ENCODE measurements at places on chromosomes 6 and 20.

- no peak for DNase-seq
Measured at GRCh38 chr6:20379231-20379630, 22.4 kb upstream of the E2F3 start.

- peak; percentile 48 for DNase-seq
Measured at GRCh38 chr6:17178754-17179529, 77.1 kb downstream of the STMND1 start.

DNA sequence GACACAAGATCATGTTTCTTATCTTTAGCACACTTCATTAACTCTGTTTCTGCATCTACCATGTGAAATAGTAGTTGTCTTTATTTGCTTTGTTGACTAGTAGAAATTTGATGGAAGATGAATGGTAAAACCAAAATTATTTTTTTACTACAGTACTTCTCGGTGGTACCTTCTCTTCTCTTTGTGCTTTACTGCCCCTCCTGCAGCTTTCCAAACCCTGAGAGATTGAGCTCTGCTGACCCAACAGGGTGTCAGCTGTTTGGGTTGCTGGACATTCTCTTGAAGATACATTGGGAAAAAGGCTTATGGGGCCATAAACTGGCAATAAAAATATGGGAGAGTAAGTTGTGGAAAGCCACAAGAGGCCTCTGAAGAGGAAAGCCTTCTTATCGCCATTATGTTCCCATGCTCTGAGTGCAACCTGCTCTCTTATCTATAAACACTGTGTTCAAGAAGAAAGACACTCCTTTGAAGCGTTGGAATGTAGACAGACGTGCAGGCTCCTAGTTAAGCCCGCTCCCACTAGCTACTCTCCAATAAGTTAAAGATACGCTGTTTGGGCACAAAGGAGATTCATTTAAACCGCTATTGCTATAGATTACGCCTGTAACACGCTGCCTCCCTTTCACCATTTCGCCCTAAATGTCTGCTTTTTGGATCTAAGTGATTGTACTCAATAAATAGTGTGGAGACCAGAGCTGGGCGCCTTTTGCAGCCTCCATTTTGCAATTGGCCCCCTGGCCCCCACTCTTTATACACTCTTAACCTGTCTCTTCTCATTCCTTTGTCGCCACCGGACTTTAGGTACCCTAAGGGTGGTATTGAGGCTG, 60.1 kb upstream of the PRSS16 start:
- no peak for DNase-seq

DNA sequence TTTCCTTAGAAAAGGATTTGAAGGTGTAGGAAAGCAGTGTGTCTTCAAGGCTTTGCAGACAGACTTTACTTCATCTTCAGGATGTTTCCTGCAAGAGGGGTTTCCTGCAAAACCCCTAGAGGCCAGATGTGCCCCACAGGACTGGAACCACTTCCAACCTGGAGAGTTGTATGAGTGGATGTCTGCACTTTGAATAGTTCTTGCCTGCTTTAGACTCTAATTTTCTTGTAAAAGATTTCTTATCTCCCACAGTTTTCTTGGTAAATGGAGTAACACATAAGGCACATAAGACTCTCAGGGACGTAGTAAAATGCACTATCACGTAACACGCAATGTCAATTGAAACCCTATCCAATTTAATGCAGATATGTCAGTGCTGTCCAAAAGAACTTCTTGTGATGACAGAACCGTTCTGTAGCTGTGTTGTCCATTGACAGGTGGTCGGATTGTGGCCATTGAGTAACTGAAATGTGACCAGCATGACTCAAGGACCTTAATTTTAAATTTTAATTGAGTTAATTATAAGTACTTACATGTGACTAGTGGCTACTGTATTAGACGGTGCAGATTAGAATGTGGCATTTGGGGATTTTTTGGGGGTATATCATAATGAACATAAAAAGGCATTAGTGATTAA, 118.7 kb downstream of the JARID2 start:
- no peak for DNase-seq

DNA sequence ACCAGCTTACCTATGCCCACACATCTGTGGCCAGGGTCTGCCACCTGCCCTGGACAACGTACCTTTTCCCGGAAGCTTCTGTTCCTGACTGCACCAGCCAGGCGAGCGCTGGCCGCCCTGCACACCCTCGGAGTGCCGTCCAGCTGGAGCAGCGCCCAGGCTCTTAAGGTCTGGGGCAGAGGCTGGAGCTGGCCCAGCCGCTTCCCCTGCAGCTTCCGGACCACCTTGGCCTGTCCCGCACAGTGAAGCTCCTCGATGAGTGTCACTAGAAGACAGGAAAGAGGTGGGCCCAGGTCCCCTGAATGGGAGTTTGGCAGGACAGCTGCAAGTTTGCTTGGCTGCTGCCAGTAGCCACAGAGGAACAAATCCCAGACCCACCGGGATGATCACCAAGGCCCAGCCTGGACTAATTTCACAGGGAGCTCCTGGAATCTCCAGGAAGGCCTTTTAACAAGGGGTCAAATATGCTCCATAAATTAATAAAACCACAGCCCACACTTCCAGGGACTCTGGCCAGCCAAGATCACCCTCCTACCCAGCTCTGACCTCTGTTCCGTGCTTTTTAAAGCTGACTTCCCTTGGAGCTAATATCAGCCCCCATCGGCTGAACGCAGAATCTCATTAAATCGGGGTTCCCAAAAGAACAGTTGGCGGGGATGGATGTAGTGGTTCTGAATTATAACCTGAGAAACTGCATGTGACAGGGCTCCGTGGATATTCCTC, 82.3 kb downstream of the PTPN1 start:
- no peak for DNase-seq

GRCh38 chr20:23290761-23291574, 59.6 kb upstream of the NXT1 start:
- no peak for DNase-seq

DNA sequence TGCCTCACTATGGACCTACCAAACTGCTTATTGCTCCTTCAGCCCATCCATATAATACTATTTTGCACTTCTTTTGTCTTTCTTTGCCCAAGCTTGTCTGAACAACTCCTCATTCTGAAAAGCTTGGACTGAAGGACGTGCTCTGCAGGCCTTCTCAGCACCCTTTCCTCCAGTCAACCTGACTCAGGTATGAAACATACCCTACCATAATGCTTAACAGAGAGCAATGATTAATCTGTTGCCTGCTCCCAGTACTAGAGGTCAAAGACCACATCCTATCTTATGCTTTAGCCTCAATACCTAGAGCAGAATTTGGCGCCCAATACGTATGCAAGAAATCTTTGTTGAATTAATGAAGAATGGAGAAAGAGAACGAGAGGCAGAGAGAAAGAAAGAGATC, 55.2 kb downstream of the ATXN1 start:
- no peak for DNase-seq

DNA sequence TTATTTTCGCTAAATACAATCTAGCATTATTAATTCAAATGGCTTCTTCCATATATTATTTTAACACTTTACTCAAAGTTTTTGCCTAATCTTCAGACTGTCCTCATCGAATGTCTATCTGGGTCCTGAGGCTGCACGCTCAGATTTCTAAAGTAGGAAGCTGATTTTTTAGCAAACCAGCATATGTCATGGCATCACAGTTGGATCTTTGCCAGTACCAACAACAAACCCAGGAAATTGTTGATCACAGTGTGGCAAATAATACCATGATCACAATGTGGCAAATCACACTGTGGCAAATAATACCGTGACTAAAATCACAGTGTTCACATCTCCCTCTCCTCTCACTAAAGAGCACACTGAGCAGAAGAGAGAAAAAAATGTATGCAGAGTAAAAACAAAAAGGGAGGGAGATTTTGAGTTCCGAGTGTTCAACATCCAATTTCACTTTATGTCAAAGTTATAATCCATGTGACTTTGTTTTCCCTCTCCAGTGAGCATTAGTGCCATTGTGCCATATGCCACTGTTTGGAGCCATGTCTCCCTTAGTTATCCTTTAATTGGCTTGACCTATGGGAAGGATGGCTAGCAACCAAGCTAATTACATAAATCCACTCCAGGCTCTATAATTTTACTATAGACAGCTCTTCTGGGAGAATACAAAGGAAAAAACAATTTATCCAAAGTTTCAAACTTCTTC, 1059.6 kb downstream of the HACE1 start:
- DNase-seq, result no peak

- no peak for DNase-seq
Measured at GRCh38 chr20:48407710-48408109, 420.1 kb downstream of the PREX1 start.

DNA sequence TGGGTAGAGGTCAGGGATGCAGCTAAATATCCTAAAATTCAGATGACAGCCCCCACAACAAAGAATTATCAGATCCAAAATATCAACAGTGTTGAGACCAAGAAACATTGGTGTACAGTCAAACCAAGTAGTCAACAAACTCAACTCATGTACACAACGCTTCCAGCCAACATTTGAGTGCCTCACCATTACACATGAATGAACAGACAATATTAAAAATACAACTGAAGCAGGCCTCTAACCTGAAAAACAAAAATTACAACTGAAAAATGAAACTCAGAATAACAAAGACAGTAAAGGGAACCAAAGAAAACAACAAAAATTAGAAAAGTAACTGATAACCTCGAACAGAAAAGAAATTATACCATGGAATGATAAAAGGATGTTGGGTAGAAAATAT, 46.2 kb downstream of the HACE1 start:
- no peak for DNase-seq

- DNase-seq, result no peak
Measured at GRCh38 chr20:54619181-54619580, 143.8 kb downstream of the DOK5 start.

GRCh38 chr6:298233-299103, 6.2 kb downstream of the DUSP22 start:
- no peak for DNase-seq

GRCh38 chr6:168374051-168374502, 54.5 kb upstream of the DACT2 start:
- DNase-seq, result no peak

GRCh38 chr6:37980222-37980595, 160.7 kb downstream of the ZFAND3 start:
- no peak for DNase-seq

- peak; percentile 29 for DNase-seq
Measured at GRCh38 chr6:84033523-84034451, at the start of gene MRAP2. Gene MRAP2, plus strand, starts transcription at chr6:84033772. Its CDS starts 21,547 bp downstream, at chr6:84055319.

GRCh38 chr6:100132005-100132404, 138.0 kb upstream of the MCHR2 start:
- no peak for DNase-seq

GRCh38 chr6:80639181-80639629, 532.7 kb downstream of the BCKDHB start:
- no peak for DNase-seq

DNA sequence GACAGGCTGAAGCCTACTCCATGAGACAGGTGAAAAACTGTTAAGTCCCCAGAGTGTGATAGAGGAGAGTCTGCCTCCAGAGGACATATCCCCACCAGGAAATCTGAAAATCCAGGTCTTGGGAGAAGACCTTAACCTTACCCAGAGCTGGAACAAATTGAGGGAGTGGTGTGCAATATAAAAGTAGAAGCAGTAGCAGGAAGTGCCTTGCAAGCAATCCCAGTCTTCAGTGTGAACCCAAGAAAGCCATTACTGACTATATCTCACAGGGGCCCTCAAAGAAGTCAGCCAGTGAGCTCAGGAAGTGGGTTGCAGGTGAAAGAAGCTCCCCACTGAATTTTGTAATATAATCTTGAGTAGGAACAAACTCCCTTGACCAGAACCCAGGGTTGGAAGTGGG, 41.9 kb upstream of the PKIB start:
- DNase-seq, result no peak

- no peak for DNase-seq
Measured at GRCh38 chr6:47457370-47457769, 20.2 kb upstream of the CD2AP start.

- DNase-seq, result no peak
Measured at GRCh38 chr6:34362909-34363680, 29.4 kb downstream of the NUDT3 start.

- no peak for DNase-seq
Measured at GRCh38 chr20:10807013-10807412, 133.2 kb upstream of the JAG1 start.

DNA sequence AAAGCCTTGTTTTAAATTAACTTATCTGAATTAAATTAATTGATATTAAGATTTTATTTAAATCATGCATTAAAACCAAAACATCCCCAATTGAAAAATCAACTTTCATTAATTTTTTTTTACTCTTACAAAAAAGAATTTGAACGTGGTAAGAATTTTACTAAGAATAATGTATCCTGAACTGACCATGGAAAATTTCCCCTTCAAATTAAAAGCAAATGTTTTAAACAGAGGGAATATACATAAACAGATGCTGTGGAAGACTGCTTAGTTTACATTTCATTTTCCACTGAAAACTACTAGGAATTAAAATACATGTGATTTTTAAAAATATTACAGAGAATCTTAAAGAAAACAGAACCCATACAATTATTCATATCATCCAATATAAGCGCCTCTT, 2.3 kb downstream of the RNF24 start:
- no peak for DNase-seq

DNA sequence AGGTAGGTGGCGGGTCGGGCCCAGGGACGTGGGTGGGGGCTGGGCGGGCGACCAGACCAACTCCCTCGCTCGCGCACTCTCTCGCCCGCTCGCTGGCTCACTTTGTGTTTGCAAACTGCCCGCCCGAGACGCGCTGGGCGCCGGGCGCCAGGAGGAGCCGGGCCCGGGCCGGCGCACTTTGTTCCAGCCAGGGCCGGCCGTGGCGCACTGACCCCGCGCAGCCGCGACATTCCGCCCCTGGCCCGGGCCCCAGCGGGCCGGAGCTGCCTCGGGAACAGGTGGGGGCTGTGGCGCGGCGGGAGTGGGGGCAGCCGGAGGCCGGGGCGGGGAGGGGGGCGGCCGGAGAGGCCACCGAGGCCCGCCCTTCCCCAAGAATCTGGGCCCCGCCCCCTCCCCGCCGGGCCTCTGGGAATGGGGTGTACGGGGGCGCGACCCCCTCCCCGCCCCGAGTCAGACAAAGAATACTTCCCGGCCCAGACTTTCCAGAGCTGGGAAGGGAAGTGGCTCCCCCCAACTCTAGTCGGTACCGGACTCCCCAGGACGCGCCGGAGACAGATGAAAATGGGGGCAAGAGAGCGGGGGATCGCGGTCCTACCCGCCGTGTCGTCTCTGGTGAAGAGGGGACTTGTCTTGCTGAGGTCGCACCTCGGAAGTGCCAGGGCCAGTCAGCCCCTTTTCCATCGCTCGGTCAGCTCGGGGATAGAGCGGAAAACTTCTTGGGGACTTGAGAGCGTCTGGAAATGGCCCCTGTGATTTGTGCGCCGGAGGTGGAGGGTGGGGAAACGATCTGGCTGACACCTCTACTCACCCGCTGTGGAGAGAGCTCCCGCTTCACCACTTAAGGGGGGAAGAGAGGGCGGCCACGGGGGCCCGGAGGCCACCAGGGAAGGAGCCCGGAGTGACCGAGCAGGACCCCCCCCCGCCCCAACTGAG, 951 bp downstream of the FOXP4 start:
- DNase-seq, result peak; percentile 18

GRCh38 chr6:37779111-37779800, 40.3 kb upstream of the ZFAND3 start:
- no peak for DNase-seq

Measured in AG08395 (cell line).